Activated CD4-positive, alpha-beta T cell treated with anti-CD3 and anti-CD28 coated beads, Interleukin-2, amount 50 U/mL, for 24 hours (primary cell): ENCODE measurements at places on chromosomes 1 and 21.

GRCh38 chr1:232725305-232726047, 79.7 kb upstream of the MAP10 start:
- no peak for DNase-seq

- DNase-seq = no peak
Observed at GRCh38 chr1:53255031-53255430, 16.7 kb upstream of the MAGOH start.

DNA sequence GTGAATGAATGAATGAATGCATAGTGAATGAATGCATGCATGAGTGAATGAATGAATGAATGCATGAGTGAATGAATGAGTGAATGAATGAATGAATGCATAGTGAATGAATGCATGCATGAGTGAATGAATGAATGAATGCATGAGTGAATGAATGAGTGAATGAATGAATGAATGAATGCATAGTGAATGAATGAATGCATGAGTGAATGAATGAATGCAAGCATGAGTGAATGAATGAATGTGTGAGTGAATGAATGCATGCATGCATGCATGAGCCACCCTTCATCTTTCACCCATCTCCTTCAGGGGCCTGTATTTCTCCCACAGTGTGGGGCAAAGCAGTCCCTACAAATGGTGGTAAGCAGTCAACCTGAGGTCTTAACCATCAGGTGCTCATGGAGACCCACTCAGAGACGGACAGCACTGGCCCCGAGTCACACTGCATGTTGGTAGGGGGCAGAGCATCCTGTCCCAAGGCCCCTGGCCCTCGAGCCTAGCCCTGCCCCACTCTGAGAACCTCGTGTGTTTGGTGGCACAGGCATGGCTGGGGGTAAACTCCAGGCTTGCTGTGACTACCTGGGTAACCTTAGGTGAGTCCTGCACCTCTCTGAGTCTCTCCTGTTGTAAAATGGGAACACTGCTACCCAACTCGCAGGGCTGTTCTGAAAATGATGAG, 28.0 kb upstream of the PAX7 start:
- no peak for DNase-seq

DNA sequence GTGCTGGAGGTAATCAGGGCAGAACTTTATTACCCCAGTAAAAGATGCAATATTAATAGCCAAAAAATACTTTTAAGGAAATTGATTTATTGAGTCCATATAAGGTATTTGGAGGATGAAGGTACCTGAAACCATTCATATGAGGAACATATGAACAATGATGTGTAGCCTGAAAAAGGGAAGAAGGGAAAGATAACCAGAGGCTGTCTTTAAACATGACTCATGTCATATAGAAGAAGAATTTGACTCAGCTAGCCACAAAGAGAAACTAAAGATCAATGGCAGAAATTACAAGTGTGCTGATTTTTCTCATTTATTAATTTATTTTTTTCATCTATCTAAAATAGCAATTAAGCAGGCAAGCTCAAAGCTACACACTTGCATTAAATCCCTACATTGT, 136.2 kb upstream of the DUSP10 start:
- DNase-seq = no peak

DNA sequence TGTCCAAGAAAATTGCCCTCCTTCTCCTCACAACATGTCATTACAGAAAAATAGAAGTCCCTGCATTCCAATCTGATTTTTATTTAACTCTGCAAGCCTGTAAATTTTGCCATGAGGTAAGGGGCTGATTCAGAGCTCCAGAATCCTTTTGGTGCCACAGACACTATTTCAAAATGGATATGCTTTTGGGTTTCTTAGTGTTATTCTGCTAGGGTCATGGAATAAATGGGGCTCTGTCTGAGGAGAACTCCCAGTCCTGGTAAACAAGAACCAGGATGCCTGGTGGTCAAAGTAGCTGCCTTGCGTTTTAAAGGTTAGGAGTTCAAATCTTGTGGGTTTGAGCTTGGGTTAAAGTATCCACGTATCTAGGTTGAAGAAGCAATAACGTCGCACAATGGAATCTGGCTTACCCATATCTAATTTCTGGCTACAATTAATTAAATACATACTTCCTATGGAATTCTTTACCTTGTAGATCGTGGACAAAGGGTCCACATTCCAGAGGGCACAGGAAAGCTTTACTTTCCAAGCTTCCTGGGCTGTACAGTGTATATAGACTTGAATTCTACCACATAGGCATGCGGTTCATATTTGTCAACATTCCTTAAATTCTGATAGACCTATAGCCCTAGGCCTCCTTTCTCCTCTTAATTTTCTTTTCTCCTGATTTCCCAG, 98.0 kb upstream of the CDC42BPA start:
- DNase-seq = no peak

GRCh38 chr1:172761581-172762486, 102.9 kb downstream of the FASLG start:
- DNase-seq = no peak

GRCh38 chr21:46294647-46295176, 8.6 kb downstream of the YBEY start:
- no peak for DNase-seq

- no peak for DNase-seq
Observed at GRCh38 chr1:24872061-24872850, 57.8 kb downstream of the RUNX3 start.

DNA sequence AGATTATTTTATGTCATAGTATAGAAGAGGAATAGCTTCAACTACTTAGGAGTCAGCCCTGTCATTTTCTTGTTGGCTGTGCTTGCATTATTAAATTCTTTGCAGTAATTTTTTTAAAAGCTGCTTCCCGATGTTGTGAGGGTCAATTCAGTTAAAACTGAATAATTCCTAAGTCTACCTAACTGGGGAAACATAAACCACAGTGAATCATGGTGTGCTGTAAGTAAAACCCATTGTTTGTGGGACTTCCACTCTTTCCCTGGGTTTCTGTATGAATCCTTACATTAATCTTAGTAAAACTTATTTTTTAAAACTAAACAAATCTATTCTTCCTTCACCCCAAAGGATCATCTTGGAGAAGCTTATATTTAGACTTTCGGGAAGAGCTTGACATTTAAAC, 4.4 kb downstream of the SUCO start:
- DNase-seq = no peak

DNA sequence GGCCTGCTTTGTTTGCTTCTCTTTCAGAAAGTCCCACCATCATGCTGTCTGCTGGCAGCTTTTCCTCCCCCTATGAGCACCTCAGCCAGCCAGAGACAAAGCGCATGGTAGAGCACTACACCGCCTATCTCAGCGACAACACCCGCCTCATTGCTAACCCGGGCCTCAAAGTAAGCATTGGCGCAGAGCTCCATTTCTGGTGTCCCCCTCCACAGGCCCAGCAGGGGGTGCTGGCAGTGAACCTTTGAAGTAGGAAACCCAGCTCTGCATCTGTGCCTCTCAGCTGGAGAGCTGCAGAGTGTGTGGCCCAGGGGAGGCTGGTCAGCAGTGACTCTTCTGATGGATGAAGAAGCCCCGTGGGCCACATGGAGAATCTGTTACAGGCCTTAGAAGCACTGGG, 81.2 kb upstream of the RAVER2 start:
- no peak for DNase-seq

DNA sequence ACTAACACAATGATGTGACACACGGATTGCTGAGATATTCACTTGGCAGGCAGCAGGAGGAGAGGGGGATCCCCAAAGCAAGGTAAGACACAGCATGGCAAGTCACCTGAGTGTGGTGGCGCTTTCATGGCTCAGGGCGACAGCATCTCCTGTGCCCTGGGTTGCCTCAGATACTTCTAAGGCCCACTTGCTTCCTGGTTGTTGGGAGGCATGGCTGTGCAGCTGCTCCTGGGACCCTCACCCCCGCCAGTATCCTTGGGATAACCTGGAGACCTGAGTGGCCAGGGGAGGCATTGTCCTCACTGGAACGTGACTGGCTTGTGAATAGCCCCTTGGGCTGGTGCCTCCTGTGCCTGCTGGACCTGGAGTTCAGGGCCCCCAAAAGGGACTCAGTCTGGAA, 69.8 kb downstream of the STUM start:
- no peak for DNase-seq
